ENCODE measurements at places on chromosomes 13 and 19.

DNA sequence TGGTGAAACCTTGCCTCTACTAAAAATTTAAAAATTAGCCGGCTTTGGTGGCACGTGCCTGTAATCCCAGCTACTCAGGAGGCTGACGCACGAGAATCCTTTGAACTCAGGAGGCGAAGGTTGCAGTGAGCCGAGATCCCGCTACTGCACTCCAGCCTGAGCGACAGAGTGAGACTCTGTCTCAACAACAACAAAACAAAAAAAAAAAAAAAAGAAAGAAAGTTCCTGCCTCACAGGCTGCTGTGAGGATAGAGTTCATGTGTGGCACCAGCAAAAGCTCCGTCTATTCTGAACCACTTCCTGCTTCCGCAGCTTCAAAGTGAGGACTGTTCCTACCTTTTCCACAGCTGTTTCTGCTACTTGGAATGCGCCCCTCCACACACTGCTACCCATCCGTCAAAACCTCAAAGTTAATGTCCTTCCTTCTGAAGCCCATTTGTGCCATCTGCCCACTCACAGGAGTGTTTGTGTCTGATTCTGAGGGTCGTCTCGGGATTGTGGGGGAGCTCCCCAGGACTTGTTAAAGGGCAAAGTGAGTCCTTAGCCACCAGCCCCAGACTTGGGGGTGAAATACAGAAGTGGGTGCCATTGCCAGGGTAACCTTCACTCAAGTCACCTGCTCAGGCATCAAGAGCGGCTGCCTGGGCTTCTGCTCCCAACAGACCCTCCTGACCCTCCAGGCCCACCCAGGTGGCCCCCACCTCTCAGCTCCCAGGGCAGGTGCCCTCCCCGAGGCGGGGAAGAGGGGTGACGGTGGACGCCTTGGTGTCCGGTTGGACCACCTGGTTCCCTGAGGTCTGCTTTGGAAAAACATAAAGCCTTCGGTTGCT is 2.9 kb downstream of the MFSD12 start:
- DNase-seq, result no peak

DNA sequence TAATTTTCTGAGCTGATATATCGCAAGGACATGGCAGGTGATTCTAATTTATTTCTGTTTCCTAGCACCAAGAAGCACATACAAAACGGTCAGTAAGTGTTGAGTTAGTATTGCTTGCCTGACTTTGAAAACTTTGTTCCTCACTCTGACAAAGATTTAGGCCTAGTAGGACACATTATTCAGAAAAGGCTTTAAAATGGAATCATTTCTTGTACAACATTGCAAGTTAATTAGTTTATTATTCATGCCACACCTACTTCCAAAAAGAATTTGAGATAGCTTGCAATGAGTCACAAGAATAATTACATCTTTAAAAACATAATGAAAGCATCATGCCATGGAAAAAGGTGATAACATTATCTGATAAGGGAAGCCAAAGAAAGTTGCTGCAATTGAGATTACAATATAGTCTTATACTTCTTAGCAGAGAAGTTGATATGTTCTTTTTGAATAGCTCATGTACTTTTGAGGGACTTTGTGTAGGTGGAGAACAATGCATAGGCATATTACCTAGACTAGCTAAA is 474.2 kb downstream of the KLF5 start:
- DNase-seq, result no peak

DNA sequence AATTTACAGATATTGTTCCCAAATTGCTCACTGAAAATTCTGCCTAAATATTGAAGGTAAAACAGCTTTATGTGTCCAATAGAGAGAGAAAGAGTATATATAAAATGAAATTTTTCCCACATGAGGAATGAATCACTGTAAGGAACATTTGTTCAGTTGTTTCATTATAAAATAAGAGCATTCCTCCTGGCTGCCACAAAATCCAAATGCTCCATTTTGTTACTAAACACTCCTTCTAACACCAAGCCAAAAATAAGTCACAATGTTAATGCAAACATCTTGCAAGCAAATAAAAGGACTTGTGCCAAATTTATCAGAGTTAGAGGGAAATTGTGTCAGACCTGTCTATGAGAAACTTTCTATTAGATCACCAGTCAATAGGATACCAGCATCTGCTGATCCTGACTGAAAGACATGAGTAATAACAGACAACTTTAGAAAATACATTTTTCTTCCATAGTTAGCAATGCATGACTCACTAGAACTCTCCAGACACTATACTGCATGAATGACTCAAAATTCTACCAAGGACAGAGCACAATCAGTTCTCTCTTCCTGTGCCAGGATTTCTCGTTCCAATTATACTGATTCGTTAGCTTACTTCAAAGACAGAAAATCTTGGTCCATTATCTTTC is 83.5 kb upstream of the FNDC3A start:
- no peak for DNase-seq

DNA sequence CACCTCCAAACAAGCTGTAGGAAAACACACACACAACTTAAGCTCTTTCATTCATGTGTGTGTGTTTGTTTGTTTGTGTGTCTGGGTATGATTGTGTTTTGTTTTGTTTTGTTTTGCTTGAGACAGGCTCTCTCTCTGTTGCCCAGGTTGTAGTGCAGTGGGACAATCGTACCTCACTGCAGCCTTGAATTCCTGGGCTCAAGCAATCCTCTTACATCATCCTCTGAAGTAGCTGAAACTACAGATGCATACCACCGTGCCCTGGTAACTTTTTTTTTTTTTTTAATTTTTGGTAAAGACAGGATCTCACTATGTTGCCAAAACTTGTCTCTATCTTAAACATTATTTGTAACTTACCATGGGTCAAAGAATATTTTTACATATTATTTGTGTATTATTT is 431.7 kb downstream of the SLITRK1 start:
- no peak for DNase-seq

DNA sequence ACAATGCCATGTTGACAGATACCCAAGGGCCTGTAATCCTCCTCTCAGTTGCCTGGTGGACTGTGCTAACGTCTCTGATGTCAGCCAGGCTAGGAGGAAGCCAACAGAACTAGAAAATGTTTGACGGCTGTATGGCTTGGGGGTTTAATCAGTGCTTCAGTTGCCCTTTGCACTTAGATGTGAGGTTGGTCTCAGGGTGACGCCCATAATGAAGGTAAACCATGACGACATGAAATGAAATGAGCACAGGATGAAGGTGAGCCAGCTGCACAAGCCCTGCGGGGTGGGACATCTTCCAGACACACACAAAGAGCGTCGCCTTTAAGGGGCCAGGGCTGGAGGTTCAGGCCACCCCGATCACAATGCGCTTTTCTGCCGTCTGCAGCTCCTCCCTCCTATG is 127.2 kb downstream of the CRYL1 start:
- DNase-seq, result no peak

Data from esophagus squamous epithelium (tissue), 5 donors.